A172 (cell line): ENCODE measurements at places on chromosomes 13 and 19. TPM values are rescaled to one million over a fixed set of nuclear protein-coding genes. Genes with fewer than 3 reads are reported as not detected.

ADGRE3 gene
- total RNA-seq, result not detected in 2 replicates

SOX1 gene
- total RNA-seq, result not detected in 2 replicates

RDH8 gene
- total RNA-seq, result not detected in 2 replicates

LSM4 gene
- 403 and 478 TPM in 2 replicates for total RNA-seq

PLEKHA4 gene
- 1.9 and 6.9 TPM in 2 replicates for total RNA-seq
